CD4-positive, alpha-beta memory T cell (primary cell): ENCODE measurements at places on chromosomes 12 and 14.

DNA sequence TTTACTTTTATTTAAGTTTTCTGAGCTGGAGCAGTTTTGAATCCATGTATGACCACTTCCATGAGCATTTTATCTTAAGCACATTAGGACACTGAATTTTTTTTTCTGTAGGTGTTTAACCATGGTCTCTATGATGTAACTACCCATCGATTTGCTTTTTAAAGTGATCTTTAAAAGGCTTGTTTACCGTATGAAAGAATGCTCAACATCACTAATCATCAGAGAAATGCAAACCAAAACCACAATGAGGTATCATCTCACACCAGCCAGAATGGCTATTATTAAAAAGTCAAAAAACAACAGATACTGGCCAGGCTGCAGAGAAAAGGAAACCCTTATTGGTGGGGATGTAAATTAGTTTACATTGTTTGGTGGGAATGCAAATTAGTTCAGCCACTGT is 23.0 kb downstream of the GLRX5 start:
- DNase-seq = no peak

DNA sequence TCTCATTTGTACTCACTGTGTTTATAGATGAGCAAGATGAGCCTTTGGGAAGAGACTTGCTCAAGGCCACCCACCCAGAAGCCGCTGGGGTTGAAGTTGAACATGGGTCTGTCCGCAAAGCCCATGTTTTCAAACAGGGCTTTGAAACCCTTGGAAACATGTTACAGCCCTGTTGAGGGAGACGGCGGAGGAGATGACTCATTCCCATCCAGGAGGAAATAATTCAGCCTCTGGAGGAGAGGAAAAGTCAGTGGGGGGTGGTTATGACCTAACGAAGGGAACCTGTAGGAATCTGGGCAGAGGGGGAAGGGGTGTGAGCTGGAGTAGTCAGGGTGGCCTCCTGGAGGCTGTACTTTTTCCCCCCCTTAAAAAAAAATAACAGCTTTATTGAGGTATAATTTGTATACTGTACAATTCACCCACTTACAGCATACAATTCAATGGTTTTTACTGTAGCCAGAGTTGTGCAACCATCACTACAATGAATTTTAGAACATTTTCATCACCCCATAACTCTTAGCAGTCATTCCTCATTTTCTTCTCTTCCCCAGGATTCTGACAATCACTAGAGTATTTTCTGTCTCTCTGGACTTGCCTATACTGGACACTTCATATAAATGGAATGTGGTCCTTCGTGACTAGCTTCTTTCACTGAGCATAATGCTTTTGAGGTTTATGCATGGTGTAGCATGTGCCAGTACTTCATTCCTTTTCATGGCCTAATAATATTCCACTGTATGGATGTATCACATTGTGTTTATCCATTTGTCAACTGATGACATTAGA is 1.9 kb upstream of the RIN3 start:
- DNase-seq = no peak

DNA sequence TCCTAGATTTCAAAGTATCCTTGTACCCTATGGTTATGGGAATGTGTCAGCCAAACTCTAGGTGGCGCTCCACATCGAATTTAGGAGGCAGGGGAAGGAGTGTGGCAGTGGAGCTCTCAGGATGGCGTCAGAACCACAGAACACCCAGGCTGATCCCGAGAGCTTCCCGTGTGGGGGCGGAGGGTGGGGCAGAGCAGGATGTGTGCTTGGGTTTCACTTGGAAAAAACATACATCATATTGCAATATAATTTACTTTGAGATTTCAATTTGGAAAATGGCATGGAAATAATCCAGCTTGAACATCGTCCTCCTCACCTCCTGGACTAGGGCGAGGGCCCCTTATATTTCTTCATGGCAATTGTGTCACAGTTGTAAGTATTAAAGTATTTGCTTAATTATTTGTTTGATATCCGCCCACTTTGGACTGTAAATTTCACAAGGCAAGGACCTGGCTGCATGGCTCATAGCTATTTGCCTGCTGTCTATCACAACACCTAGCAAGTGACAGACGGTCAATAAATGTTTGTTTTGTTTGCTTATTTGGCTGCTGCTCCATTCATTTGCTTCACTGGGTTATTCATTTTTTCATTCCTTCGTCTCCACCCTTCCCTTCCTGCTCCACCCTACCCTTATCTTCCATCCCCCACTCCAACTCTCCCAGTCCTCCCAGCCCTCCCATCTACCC is 221.5 kb upstream of the HMGA2 start:
- DNase-seq = no peak

- DNase-seq = no peak
Observed at GRCh38 chr12:57868851-57869268, 22.3 kb upstream of the CTDSP2 start.

DNA sequence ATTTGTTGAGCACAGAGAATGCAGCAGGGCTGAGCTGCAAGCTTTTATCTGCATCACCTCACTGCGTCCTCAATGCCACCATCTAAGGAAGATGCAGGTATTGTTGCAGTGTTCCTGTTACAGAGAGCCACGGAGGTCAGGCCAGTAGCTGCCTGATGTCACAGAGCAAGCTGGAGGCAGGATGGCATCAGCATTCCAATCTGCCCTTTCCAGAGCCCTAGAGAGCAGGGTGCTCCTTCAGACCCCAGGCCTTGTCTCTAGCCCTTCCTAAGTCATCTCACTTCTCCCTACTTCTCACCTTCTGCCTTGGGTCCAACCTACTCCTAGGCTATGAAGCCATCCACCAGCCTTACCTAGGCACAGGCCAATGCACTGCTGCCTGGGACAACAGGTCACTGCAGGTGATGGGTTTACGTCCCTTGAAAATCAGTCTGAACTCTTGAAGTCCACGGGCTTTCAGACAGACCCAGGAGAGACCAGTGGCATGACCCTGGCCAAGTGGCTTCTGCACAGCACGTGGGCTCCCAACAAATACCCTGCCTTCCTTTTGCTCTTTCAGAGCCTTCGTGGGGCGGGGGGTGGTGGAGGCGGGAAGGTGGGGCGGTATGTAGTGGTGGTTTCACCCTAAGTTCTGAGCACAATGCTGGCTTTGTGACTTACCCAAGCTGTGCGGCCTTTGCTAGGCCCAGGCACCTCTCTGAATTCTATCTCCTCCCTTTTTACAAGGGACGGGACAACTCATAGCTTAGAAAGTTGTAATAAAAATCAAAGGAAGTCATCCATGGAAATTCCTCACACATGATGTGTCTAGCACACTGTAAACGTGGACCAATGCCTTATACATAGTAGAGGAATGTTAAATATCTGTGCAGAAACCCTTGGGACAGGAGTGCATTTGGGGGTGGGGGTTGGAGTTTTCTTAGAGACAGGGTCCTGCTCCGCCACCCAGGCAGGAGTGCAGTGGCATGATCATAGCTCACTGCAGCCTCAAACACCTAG is 136.0 kb downstream of the KSR2 start:
- DNase-seq = no peak
